NCI-H1436 treated with DMSO at 0.1 percent for 48 hours (cell line): ENCODE measurements at places on chromosomes 7 and 10.

- DNase-seq: no peak
These were observed 62.4 kb downstream of the TMEM209 start for GRCh38 chr7:130142654-130143333.

- no peak for DNase-seq
These were observed 9.8 kb upstream of the FXYD4 start for GRCh38 chr10:43361547-43362190.

GRCh38 chr10:124251317-124252065, 158.1 kb upstream of the CHST15 start:
- DNase-seq: no peak

- no peak for DNase-seq
These were observed 8.4 kb downstream of the C10orf105 start for GRCh38 chr10:71711052-71711623.

DNA sequence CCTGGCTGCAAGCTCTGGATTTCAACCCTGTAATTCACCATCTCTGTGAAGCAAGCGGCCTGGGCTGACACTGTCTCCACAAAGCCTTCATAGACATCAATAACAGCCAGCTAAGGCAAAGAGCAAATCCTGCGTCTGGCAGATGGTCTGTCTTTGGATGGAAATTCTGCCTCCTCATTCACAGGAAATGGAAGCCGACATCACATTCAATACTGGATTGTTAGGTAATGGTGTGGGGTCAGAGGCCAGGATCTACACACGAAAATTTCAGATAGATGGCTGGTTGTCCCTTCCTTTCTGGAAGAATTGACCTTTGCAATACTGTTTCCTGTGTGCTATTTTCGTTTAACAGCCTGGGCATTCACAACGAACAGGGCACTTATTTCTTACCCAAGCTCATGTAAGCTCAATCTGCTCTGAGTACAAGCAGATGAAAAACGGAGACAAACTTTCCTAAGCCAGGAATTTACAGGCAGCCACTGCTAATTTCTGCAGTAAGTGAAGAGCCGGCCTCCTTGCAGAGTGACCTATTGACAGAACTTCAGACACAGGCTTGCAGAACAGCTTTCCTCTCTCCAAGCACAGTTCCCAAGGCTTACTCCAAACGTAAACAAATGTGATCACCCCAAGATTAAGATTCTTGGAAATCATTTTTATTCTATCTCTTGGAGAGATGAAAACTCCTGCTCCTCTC, 3.1 kb upstream of the ADAM12 start:
- no peak for DNase-seq

DNA sequence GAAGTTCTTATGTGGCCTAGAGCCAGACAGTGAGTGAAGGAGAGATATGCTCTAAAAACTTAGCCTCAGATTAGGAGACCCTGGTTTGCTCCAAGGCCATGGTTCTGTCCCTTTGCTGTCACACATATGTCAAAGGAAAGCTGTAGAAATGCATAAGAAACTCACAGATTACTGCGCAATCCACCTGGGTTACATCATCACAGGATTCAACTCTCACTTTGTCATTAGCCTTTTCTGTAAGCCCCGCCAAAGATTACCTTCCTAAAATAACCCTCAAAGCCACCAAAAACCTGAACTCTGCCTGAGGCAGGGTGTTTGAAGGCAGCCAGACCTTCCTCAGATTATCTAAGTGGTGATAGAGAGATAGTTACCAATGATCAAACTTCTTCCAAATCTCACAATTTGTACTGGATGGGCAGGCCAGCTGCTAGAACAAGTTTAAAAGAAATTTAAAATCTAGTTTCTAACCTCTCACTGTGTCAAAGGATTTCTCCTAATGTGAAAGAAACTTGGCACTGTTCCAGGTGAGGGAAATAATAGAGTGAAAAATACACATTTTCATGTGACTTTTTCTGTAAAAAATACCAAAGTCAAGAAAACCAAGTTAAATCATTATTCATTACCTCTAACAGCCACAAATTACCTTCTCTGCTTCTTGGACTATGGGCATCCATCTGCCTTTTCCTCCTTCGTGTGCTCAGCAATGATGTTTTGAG, 567.2 kb downstream of the SUGCT start:
- DNase-seq: no peak
